Renal cortex interstitium (tissue), 15 donors: ENCODE measurements at places on chromosomes 13 and 19. TPM values are rescaled to one million over a fixed set of nuclear protein-coding genes. Genes with fewer than 3 reads are reported as not detected.

- DNase-seq: no peak
Measured at GRCh38 chr19:17125062-17125727, 49.6 kb downstream of the MYO9B start.

The LACC1 gene
- 4.3 TPM for polyA plus RNA-seq

- DNase-seq: peak; percentile 1
Measured at GRCh38 chr19:22945560-22945959, 57.4 kb downstream of the ZNF728 start.

DNA sequence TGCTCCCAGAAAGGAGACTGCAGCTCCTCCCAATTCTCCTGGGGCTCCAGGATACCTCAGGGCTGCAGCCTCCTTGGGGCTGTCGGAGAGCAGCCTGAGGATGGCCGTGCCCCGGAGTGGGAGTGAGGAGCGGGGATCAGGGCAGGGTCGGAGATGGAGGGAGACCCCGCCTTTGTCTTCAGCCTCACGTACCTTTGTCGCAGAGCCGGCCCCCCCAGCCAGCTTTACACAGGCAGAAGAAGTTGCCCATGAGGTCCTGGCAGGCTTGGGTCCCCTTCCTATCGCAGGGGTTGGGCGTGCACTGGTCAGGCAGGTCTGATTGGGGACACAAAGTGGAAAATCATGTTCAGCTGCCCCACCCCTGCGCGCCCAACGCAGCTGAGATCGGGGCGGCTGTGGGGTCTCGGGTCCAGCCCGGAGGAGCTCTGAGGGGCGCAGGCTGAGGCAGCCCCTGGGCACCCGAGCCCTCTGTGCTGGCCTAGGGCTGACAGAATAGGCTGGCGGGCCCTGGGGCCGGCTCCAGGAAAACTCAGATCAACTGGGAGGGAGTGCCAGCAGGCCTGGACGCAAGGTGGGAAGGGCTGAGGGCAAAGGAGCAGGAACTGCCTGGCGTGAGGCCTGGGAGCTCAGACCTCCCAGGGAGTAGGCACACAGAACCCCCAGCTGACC, 24.2 kb downstream of the GAS6 start:
- no peak for DNase-seq

DNA sequence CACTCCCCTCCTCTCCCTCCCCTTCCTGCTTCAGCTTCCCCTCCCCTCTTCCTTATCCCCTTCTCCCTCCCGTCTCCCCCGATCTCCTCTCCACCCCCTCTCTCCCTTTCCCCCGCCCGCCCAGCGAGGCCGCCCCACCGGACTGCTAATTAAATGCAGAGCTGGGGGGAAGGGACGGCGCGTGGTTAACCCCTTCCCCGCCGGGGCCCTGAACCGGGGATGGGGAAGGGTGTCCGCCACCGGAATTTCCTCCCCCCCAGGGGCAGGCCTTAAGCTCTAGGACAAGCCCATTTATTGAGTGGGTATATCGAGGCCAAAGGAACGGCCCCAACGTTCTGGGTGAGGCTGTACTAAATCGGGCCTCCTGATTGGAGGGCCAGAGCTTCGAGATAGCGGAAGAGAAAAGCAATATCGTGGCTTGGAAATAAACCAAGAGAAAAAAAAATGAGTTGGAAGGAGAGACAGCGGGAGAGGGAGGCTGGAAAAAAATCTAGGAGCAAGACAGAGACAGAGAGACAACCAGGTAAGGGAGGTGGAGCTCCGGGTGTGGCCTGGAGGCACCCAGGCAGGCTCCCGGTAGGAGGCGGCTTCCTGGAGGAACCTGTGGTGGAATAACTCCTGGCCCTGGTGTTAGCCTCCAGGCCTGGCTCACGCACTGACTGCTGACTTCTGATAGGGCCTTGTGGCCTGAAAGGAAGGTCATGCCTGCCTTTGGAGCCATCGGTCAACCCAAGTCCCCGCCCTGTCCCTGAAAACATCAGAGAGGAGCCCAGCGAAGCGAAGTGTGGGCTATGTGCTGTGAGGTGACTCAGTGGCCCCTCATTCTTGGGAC, 11.6 kb upstream of the JUND start:
- DNase-seq: no peak

The LIM2 gene
- polyA plus RNA-seq: 0.20 TPM

DNA sequence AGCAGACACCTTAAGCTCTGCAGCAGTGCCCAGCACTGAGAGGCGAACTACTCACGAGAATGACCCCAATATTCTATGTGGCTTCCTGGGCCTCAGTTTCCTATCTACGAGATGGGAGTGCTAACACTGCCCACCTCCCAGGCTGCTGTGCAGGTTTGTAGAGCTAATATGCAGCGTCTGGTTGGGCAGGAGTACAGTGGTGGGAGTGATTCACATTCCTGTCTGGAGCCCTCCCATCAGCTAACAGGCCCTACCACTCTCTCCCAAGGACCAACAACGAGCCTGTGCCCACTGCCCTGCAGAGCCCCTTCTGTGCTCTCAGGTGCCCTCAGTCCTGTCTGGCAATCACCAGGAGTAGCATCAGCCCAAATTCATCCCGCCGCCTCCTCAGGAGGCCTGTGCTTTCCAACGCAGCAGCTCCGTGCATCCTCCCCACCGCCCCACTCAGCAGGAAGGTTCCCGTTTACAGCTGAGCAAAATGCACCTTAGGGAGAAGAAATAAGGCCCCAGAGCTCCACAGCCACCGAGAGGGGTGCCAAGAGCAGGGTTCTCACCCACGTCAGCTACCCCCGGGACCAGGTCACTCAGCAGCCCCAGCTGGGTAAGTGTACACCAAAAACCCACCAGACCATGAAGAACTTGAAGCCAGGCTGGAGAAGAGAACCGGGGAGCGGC, 6.6 kb downstream of the AKT2 start:
- no peak for DNase-seq

GRCh38 chr19:13373599-13373998, 132.7 kb downstream of the CACNA1A start:
- DNase-seq: no peak

DNA sequence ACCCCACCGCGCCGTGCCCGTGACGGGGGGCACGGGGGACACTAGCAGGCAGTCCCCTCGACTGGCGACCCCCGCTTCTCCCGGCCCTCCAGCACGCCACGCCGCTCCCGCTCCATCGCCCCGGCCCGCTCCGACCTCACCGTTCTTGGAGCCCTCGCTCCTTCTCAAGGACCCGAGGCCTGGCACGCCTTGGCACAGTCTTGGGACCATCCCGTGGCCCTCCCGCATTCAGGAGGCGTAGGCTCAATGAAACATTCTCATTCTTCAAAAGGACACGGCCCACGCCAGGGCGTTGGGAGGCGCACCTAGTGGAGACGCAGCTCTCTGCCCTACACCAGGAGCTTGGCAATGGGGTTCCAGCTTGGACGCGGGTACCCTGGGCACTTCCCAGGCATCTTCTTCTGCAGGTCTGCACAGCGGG, 473 bp upstream of the CERS1 start:
- no peak for DNase-seq

- no peak for DNase-seq
Measured at GRCh38 chr13:105814902-105815250, 720.6 kb downstream of the EFNB2 start.

- no peak for DNase-seq
Measured at GRCh38 chr13:90014038-90014437, 1333.4 kb upstream of the MIR17HG start.

DNA sequence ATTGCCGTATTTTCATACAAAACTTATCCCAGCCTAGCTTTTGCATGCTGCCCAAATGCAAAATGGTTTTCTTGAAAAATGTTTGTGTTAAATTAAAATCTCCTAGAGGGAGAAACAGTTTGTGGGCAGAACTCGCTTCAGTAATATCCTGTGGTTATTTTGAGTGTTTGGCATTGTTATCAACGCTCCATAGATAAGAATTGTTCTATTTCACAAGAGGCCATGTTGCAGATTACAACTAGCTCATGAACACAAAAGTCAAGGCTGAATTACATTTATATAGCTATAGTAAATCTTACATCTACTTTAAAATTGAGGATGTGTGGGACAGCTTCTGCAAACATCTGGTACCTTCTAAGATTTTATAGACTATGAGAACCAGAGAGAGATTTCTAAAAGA, 447.9 kb downstream of the DCT start:
- DNase-seq: no peak

The ZNF829 gene
- polyA plus RNA-seq: 6.8 TPM

GRCh38 chr13:22839603-22840530, 340.9 kb upstream of the SGCG start:
- no peak for DNase-seq

The SLC25A41 gene
- 1.6 TPM for polyA plus RNA-seq

DNA sequence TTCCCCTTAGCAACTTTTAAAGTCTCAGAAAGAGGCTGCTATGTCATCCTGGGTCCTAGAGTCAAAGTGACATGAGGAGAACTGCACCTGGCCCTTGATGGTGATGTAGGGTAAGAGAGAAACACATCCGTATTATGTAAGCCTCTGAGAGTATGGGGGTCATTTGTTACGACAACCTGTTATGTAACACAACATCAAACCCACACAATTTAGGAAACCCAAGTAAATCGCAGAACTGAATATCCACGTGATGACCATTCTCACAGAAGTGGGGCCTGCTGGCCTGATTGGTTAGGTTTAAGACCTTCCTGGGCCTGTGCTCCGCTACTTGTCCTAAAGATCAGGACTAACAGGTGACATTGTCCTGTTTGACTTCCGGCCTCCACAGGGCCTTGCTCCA, 15.3 kb upstream of the B3GLCT start:
- no peak for DNase-seq

- DNase-seq: no peak
Measured at GRCh38 chr13:108156749-108157148, 58.6 kb downstream of the LIG4 start.

- DNase-seq: peak; percentile 33
Measured at GRCh38 chr19:8148410-8149260, 757 bp downstream of the FBN3 start.

DNA sequence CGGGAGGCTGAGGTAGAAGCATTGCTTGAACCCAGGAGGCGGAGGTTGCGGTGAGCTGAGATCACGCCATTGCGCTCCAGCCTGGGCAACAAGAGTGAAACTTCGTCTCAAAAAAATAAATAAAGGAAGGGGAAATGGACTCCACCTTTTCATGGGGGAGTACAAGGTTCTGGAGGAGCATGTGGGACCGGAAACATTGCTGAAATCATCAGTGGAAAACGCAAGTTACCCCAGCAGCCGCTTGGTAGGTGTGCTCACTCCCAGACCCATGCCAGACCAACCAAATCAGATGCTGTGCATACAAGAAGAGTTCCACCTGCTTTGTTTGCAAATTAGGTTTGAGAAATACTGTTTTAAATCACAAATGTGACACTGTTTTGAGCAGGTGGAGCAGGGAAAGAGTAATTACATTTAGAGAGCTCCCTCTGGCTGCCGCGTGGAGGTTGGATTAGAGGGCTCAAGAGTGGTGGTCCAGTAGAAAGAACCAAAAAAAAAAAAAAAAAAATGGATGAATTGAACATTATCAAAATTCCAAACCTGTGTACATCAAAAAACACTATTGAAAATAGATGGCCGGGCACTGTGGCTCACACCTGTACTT, 4.9 kb downstream of the ERICH4 start:
- no peak for DNase-seq
